ENCODE measurements at places on chromosomes 13 and 19. TPM values are rescaled to one million over a fixed set of nuclear protein-coding genes. Genes with fewer than 3 reads are reported as not detected.

ZNF728 gene
- total RNA-seq = 2.6 TPM

SCAMP4 gene
- total RNA-seq = 126 TPM

CEACAM6 gene
- 0.11 TPM for total RNA-seq

TIMM29 gene
- 35.3 TPM for total RNA-seq

ADGRE3 gene
- total RNA-seq = not detected

ZGLP1 gene
- 2.3 TPM for total RNA-seq

UBE2L5 gene
- not detected for total RNA-seq

ZNF428 gene
- 28.9 TPM for total RNA-seq

ZNF556 gene
- not detected for total RNA-seq

GRCh38 chr19:41354343-41354953 lies 726 bp upstream of the TGFB1 start:
- H3K27me3 ChIP-seq = peaks cover 3% of the 10 kb centered on the region
- H3K4me3 ChIP-seq = peak overlapping the region; percentile 45
- H3K27ac ChIP-seq = peak overlapping the region; percentile 78
- H3K36me3 ChIP-seq = no peaks in the 10 kb centered on the region
- no peak for DNase-seq
- H3K4me1 ChIP-seq = peaks cover 18% of the 10 kb centered on the region

- H3K27ac ChIP-seq = no peak overlapping the region
- H3K36me3 ChIP-seq = no peaks in the 10 kb centered on the region
- H3K4me1 ChIP-seq = no peaks in the 10 kb centered on the region
- H3K27me3 ChIP-seq = no peaks in the 10 kb centered on the region
- DNase-seq = peak; percentile 57
These were observed 412.8 kb downstream of the ZNF536 start for GRCh38 chr19:30784850-30785457.

DNA sequence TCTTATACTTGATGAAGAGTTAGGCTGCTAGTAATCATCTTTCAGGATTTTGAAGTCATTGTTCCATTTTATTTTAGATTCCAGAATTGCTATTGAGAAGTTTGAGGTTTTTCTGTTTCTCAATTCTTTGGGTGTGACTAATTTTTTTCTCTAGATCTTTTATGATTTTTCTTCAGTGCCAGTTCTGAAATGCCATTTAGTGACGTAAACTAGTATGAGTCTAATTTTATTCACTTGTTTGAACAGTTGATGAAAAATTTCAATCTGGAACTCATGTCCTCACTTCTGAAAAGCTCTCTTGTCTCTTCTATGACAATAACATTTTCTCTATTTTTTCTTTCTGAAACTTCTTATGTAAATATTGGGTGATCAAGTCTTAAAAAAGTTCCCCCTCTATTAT lies 188.5 kb upstream of the HTR2A start:
- no peaks in the 10 kb centered on the region for H3K36me3 ChIP-seq
- no peak overlapping the region for H3K4me3 ChIP-seq
- no peak overlapping the region for H3K27ac ChIP-seq
- no peaks in the 10 kb centered on the region for H3K27me3 ChIP-seq
- no peak for DNase-seq

- no peaks in the 10 kb centered on the region for H3K36me3 ChIP-seq
- DNase-seq = no peak
- H3K27ac ChIP-seq = no peak overlapping the region
These were observed 2.7 kb upstream of the UBL3 start for GRCh38 chr13:29853131-29853530.

DNA sequence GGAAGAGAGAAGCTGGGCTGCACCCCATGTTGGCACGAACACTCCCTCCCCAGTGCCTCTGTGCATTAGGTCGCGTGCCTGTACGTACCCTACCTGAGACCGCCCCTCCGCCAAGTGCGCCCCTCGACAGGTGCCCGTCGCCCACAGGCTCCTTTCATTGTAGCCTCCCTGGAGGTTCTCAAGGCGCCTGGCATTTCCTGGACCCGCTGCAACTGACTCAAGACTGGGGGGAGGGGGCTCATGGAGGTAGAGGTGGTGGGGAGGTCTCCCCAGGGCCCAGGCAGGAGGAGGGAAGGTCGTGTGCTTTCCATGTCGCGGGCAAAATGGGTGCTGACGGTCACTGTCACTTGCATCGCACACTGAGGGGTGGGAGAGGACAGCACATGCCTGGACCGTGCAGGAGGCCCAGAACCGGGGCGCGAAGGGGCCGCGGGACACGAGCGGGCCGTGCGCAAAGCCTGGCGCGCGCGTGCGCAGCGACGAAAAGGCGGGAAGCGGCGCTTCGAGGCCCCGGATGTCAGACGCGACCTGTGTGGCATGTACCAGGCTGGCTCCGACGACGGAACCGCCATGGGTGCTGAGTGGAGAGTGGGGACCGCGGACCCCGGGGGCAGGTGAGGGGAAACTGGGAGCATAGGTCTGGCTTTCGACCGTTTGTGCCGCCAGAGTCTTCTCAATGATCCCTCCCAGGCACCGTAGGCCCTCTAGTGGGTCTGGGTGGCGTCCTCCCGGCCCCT lies 16.5 kb downstream of the NFIX start:
- H3K4me3 ChIP-seq = no peak overlapping the region
- peaks cover 86% of the 10 kb centered on the region for H3K4me1 ChIP-seq
- H3K27me3 ChIP-seq = no peaks in the 10 kb centered on the region
- DNase-seq = no peak

DNA sequence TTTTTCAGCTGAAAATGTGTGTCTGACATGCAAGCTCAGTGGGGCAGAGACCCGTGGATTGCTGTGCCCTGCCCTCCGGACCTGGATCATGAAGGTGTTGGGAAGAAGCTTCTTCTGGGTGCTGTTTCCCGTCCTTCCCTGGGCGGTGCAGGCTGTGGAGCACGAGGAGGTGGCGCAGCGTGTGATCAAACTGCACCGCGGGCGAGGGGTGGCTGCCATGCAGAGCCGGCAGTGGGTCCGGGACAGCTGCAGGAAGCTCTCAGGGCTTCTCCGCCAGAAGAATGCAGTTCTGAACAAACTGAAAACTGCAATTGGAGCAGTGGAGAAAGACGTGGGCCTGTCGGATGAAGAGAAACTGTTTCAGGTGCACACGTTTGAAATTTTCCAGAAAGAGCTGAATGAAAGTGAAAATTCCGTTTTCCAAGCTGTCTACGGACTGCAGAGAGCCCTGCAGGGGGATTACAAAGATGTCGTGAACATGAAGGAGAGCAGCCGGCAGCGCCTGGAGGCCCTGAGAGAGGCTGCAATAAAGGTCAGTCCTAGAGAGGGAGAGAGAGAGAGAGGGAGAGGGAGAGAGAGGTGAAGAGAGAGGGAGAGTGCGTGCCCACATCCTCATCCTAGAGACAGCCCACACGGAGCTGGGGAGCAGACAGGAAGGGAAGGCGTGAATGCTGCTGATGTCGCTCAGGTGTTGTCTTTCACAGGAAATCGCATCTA lies 5.1 kb upstream of the DCUN1D2 start:
- H3K4me3 ChIP-seq = no peak overlapping the region
- DNase-seq = no peak
- no peak overlapping the region for H3K27ac ChIP-seq

- no peaks in the 10 kb centered on the region for H3K36me3 ChIP-seq
- no peaks in the 10 kb centered on the region for H3K27me3 ChIP-seq
- peak; percentile 42 for DNase-seq
- H3K27ac ChIP-seq = no peak overlapping the region
- H3K4me3 ChIP-seq = peak overlapping the region; percentile 31
These were observed 46.8 kb downstream of the PTPRS start for GRCh38 chr19:5293612-5294378.

DNA sequence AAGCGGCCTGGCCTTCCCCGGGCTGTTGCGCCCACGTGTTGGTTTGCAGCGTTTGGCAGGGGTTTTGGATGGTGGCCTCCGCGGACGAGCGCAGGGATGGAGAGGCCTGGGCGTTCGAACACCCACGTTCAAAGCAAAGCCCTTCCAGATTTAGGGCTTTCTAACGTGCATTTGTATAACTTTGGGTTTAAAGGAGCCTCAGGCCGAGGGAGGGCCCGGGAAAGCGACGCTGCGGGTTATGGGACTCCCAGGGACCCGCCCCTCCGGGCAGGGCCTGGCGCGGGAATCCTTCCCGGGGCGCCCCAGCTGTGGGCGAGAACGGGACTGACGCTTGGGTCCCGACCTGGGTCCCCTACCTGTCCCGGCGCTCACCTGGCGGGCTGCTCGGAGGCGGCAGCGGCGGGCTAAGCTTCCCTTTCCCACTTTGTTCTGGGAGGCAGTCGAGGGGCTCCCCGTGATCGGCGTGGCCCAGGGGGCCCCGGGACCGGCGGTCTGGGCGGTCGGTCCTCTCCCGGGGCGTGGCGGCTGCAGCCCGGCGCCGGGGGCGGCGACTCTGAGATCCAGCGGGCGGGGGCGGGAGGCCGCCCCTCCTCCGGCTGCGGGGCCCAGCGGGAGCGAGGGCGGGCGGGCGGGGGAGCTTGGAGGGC lies at the start of gene FBXO17:
Gene FBXO17 (minus strand): TSS at position 529 of the 647 bp plus-strand sequence. CDS start 25,423 bp downstream, outside the sequence.
- H3K4me3 ChIP-seq = no peak within 1 kb of the TSS
- H3K27ac ChIP-seq = peak within 1 kb of the TSS; percentile 65
- H3K36me3 ChIP-seq = no peaks in the 10 kb centered on the region
- peaks cover 7% of the 10 kb centered on the region for H3K4me1 ChIP-seq
- DNase-seq = no peak

- H3K4me3 ChIP-seq = no peak overlapping the region
- no peak for DNase-seq
These were observed 104.4 kb upstream of the CSNK1A1L start for GRCh38 chr13:37209621-37210580.

- no peak overlapping the region for H3K4me3 ChIP-seq
- no peak for DNase-seq
- H3K27me3 ChIP-seq = no peaks in the 10 kb centered on the region
- no peak overlapping the region for H3K27ac ChIP-seq
These were observed 40.2 kb upstream of the PEG3 start for GRCh38 chr19:56880592-56881190.

DNA sequence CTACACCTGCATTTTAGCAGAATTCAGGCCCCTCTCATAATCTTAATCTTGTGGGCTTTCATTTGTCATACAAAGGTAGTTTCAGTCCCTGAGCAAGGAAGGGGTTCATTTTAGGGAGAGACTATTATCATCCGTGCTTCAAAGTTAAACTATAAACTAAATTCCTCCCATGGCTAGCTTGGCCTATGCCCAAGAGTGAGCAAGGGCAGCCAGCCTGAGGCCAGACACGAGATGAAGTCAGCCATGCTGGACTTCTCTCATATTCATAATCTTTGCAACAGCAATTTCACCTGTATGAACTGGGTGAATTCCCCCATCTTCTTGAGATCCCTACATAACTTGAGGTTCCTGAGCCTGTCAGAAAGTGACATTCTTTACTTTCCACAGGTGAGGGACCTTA lies 13.0 kb downstream of the ERICH4 start:
- no peak for DNase-seq
- no peaks in the 10 kb centered on the region for H3K27me3 ChIP-seq
- H3K36me3 ChIP-seq = no peaks in the 10 kb centered on the region
- no peak overlapping the region for H3K27ac ChIP-seq
- H3K4me1 ChIP-seq = peaks cover 6% of the 10 kb centered on the region
- H3K4me3 ChIP-seq = no peak overlapping the region

All from thyroid gland (tissue), 4 donors.